ENCODE measurements at places on chromosomes 7 and 10.

DNA sequence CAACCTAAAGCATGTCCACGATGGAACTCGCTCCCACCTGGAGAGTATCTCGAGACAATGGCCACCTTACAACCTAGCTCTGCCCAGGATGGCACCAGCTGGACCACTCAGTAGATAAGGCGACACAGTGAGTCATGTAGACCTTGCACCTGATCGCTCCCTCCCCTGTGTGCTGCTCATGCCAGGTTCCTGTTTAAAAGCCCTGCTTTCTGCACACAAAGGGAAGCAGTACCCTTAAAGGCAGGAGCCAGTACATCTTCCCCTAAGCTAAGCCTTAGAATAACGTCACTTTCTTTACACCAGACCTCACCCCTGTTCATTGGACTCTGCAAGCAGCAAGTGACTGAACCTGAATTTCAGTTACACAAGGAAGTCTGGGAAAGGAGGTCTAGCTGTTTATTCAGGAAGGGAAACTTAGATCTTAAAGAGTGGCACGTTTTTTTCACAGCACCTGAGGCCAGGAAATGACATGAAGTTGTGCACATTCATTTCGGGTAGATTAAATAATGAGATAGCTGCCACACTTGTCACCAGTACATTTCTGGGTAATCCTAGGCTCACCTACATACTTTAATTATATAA, 117.9 kb downstream of the MTPAP start:
- H3K4me3 ChIP-seq = no peak overlapping the region
- H3K27ac ChIP-seq = no peak overlapping the region
- DNase-seq = no peak
- no peaks in the 10 kb centered on the region for H3K36me3 ChIP-seq
- no peaks in the 10 kb centered on the region for H3K27me3 ChIP-seq
- peaks cover 19% of the 10 kb centered on the region for H3K4me1 ChIP-seq

DNA sequence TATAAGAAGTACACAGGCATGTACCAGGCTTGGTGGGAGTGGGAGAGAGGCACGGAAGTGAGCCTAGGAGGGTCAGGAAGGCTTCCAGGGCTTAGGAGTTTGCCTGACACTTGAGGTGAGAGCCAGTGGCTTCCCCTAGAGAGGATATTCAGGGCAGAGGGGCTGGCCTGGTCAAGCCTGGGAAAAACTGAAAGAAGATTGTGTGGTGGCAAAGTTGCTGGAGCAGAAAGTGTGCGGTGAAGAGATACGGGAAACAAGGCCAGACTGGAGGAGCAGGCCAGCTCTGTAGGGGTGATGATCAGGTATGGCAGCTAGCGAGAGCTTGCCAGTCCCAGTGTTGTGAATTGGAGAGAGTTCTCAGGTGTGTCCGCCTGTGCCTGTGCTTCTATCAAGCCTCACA, 129.9 kb downstream of the CCNY start:
- no peaks in the 10 kb centered on the region for H3K27me3 ChIP-seq
- DNase-seq = no peak
- H3K4me1 ChIP-seq = peaks cover 31% of the 10 kb centered on the region
- no peaks in the 10 kb centered on the region for H3K36me3 ChIP-seq

- no peaks in the 10 kb centered on the region for H3K27me3 ChIP-seq
- no peak overlapping the region for H3K27ac ChIP-seq
- H3K4me3 ChIP-seq = no peak overlapping the region
- peak; percentile 16 for DNase-seq
Measured at GRCh38 chr7:151125470-151125845, 39.2 kb downstream of the AGAP3 start.

GRCh38 chr10:131743190-131744151, 157.3 kb upstream of the PPP2R2D start:
- no peak overlapping the region for H3K27ac ChIP-seq
- no peaks in the 10 kb centered on the region for H3K36me3 ChIP-seq
- H3K27me3 ChIP-seq = no peaks in the 10 kb centered on the region
- DNase-seq = no peak

GRCh38 chr7:149843566-149843965, 5.4 kb downstream of the ZNF862 start:
- no peak for DNase-seq
- H3K4me1 ChIP-seq = no peaks in the 10 kb centered on the region

DNA sequence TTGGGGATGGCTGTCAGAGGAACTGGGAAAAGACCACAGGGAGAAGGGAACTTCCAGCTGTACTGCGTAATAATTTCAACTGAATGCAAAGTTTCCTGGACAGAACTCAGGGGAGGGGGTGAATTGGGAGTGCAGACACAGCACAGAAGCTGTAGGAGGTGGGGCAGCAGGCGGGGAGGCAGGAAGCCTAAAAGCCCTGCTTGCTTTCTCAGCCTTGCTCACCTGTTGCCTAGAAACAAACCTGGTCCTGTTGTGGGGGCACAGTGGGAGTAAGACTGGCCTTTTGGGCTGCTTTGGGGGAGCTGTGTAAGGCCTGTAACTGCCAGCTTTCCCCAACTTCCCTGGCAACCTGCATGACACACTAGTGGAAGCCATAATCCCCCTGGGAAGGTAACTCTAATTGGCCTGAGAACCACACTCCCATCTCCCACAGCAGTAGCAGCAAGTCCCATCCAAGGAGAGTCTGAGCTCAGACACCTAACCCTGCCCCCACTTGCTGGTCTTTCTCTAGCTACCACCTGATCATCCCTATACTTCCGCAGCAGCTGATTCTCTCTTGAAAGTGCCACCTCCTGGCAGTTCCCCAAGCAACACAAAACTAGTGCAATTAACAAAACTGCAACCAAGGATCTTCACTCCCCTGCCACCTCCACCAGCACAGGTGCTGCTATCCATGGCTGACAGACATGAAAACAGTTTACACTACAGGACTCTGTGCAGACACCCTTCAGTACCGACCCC, 1239.3 kb downstream of the SORCS1 start:
- no peaks in the 10 kb centered on the region for H3K4me1 ChIP-seq
- H3K27ac ChIP-seq = no peak overlapping the region
- H3K27me3 ChIP-seq = no peaks in the 10 kb centered on the region
- no peak for DNase-seq
- no peak overlapping the region for H3K4me3 ChIP-seq

DNA sequence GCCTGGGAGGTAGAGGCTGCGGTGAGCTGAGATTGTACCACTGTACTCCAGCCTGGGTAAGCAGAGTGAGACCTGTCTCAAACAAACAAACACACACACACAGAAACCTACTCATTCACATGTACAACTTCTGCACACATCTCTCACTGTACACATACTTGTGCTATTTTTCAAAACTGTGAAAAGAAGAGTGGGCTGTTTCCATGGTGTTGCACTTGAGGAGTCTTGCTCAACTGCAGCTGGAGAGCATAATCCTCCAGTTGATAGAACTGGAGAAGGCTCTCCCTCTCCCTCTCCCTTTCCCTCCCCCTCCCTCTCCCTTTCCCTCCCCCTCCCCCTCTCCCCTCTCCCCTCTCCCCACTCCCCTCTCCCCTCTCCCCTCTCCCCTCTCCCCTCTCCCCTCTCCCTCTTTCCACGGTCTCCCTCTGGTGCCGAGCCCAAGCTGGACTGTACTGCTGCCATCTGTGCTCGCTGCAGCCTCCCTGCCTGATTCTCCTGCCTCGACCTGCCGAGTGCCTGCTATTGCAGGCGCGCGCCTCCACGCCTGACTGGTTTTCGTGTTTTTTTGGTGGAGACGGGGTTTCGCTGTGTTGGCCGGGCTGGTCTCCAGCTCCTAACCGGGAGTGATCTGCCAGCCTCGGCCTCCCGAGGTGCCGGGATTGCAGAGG, 43.7 kb upstream of the DLD start:
- no peak overlapping the region for H3K4me3 ChIP-seq
- no peak for DNase-seq
- H3K27me3 ChIP-seq = no peaks in the 10 kb centered on the region
- H3K27ac ChIP-seq = no peak overlapping the region
- H3K4me1 ChIP-seq = no peaks in the 10 kb centered on the region
- H3K36me3 ChIP-seq = no peaks in the 10 kb centered on the region

DNA sequence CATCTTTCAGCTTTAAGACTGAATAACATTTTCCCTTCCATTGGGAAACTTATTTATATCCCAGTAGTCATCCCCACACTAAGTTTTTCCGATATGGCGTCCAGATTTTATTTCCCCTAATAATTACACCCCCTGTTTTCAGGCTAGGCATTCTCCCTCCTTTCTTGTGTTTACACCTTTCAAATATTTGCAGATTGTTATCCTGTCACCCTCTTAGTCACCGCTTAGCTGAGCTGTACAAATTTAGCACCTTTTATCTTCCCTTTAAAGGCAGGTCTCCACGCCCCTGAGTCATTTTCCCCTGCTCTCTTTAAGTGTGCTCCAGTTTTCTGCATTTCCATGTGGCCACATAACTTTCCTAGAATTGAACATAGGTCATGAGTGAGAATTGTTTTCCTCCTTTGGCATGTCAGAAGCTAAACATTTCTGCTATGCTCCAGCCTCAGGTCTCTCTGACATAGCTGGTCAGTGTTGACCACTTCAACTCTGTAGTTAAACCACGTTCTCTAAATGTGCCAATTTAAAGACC, 47.4 kb downstream of the LRRC4 start:
- peak; percentile 45 for DNase-seq
- no peaks in the 10 kb centered on the region for H3K27me3 ChIP-seq
- 0 out of 2 replicates have a peak overlapping the region, but pooled peaks have one; percentile 2 for H3K27ac ChIP-seq
- no peak overlapping the region for H3K4me3 ChIP-seq
- H3K4me1 ChIP-seq = peaks cover 6% of the 10 kb centered on the region

GRCh38 chr7:43944286-43944685, 18.1 kb downstream of the UBE2D4 start:
- DNase-seq = no peak
- no peaks in the 10 kb centered on the region for H3K4me1 ChIP-seq
- H3K4me3 ChIP-seq = no peak overlapping the region
- H3K27ac ChIP-seq = no peak overlapping the region

DNA sequence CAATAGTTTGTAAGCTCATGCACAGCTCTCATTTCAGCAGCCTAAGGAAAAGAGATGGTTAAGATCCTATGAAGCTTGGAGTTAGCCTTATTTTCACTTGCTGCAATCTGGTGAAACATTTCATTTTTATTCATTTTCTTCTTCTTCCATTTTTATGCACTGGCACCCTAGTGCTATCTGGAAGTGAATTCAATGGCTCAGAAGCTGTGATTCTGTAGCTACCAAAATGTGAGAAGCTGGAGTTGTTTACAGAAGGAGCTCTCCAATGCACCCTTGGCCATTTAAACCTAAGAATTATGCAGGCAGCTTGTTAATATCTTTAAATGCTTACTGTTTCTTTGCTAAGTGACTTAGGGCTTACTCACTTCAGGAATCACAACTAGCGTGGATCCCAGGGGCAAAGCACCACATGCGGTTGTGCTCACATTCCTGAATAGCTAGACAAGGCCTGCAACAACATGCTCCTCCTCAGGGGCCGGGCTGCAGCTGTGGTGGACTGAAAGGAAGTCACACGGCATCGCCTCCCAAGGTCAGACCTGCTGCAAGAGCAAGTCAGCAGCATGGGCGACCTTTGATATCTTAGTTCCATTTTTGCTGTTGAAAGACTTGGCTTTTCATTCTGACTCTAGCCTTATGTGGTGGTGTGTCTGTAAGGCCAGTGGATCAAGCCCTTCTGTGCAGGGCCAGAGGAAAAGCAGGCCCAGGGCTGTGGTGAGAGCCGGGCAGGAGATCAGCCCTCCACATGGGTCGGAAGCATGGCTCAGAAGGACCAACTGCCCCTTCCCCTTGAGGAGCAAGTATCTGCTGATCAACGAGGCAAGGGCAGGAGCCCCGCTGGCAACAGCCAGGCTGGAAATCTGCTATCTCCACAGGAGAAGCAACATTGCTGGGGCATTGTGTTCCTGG, 91.9 kb upstream of the MBL2 start:
- 0 out of 2 replicates have a peak overlapping the region, but pooled peaks have one; percentile 20 for H3K27ac ChIP-seq
- DNase-seq = peak; percentile 97
- no peak overlapping the region for H3K4me3 ChIP-seq
- 0 out of 2 replicates have a peak, but pooled peaks cover 11% of the 10 kb centered on the region for H3K27me3 ChIP-seq

- peak; percentile 41 for DNase-seq
- H3K36me3 ChIP-seq = no peaks in the 10 kb centered on the region
- H3K4me3 ChIP-seq = no peak overlapping the region
- no peaks in the 10 kb centered on the region for H3K27me3 ChIP-seq
- no peak overlapping the region for H3K27ac ChIP-seq
Measured at GRCh38 chr10:56537984-56538383, 176.9 kb upstream of the ZWINT start.

DNA sequence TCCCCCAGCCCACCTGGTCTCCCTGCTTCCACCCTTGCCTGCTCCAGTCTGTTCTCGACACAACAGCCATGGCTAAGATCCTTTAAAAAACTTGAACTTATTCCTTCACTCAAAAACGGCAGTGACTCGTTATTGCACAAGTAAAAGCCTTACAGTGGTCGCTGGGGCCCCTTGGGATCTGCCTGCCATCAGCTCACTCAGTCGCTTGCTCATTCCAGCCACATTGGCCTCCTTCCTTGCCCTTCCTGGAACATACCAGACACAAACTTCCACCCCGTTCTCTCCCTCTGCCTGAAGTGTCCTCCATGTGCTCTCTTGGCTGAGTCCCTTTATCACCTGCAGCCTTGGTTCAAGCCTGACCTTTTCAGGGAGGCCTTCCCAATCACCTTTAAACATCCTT, 4.7 kb downstream of the CCNY start:
- H3K4me3 ChIP-seq = no peak overlapping the region
- no peaks in the 10 kb centered on the region for H3K36me3 ChIP-seq
- H3K27ac ChIP-seq = no peak overlapping the region
- DNase-seq = peak; percentile 33
- H3K4me1 ChIP-seq = peaks cover 25% of the 10 kb centered on the region

- 0 out of 2 replicates have a peak, but pooled peaks cover 3% of the 10 kb centered on the region for H3K27me3 ChIP-seq
- no peaks in the 10 kb centered on the region for H3K36me3 ChIP-seq
- no peaks in the 10 kb centered on the region for H3K4me1 ChIP-seq
- DNase-seq = peak; percentile 75
Measured at GRCh38 chr10:15642095-15642494, 77.6 kb downstream of the ITGA8 start.

- DNase-seq = peak; percentile 74
- H3K4me1 ChIP-seq = peaks cover 26% of the 10 kb centered on the region
- peaks cover 40% of the 10 kb centered on the region for H3K36me3 ChIP-seq
- peak overlapping the region; percentile 25 for H3K27ac ChIP-seq
- no peaks in the 10 kb centered on the region for H3K27me3 ChIP-seq
Measured at GRCh38 chr7:139242741-139243281, 11.8 kb downstream of the UBN2 start.

All from GM23248 (cell line).